ENCODE measurements at places on chromosomes 16 and 17. TPM values are rescaled to one million over a fixed set of nuclear protein-coding genes. Genes with fewer than 3 reads are reported as not detected.

DNA sequence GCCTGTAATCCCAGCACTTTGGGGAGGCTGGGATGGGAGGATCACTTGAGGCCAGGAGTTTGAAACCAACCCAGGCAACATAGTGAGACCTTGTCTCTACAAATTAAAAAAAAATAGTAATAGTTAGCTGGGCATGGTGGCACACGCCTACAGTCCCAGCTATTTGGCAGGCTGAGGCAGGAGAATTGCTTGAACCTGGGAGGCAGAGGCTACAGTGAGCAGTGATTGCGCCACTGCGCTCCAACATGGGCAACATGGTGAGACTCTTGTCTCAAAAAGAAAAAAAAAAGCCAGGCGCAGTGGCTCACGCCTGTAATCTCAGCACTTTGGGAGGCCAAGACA lies 56.9 kb upstream of the MRTFB start:
- DNase-seq, result no peak

DNA sequence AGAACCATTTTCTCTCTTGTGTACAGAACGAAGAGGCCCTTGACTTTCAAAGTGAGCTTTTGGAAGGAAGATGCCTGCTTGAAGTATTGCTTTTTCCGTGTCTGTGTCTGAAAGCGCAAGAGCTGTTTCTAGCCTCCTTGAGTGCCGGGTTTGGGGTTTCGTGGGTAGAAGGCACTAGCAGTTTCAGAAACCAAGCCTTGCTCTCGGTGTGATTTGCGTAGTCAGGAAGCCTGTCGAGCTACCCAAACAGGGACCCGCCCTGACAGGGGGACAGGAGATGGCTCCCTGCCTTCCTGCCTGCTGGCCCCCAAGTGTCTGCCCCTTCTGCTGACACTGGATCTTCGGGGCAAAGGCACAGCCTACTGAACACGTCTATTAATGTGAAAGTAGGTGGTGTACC lies 322.0 kb downstream of the MAF start:
- no peak for DNase-seq

The USP43 gene
- polyA plus RNA-seq, result 6.9 TPM

DNA sequence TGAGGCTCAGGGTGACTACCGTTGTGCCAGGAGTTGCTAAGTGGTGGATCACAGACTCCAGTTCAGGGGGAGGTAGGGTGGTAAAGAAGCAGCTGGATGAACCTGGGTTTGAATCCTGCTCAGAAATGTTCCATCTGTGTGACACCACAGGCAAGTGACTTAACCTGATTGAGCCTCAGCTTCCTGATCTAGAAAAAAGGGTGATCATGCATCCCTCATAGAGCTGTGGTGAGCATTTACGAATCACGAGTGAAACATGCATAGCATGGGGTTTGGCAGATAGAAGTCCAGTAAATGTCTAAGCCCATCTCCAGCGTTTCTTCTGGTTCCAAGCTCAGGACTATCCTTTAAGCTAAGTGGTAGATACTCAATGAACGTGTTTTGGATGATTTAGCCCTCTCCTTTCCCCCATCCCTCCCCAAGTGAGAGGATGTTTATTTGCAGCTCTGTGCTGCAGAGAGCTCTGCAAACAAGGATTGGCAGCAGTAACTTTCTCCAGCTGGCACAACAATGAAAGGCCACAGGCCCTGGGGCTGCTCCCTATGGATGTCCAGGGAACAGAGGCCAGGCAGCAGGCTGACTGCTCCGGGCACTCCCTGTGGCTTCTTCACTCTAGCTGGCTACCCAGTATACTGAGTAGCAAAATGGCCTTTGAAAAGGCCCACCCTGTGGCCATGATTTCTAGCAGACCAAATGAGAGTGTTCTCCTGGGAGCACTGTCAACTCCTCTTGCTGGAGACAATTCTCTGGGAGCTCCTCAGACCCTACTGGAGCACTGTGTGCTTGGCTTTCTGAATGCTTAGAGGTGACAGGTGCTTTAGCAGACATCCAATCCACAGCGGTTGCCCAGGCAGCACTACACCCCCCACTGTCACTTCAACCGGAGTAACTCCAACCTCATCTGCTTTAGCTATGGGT lies 21.3 kb downstream of the CA4 start:
- DNase-seq, result no peak

Data from sigmoid colon (tissue), 7 donors.